ENCODE measurements at places on chromosomes 12 and 14.

DNA sequence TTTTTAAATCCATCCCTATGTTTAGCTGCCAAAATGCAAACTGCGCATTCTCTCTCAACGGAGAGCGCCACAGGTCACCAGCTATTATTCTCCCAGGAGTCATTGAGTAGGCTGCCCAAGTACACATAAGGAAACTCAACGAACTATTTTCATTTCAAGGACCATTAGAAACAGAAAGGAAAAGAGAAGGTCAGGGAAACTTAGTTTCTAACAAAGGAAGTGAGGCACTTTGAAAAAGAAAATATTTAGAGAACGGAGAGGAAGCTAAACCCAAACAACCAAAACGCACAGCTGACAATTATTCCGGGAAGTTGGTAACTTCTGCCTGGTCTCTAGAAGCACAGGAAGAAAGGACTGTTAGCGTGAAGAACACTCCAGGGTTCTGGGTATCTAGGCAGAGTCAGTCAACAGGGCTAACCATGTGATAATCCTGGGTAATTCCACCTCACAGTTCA lies 23.5 kb downstream of the GPHB5 start:
- no peak for DNase-seq

GRCh38 chr12:12439636-12440035 lies 82.8 kb downstream of the BORCS5 start:
- DNase-seq: no peak

- no peak for DNase-seq
Measured at GRCh38 chr12:103456006-103456405, 39.8 kb downstream of the C12orf42 start.

DNA sequence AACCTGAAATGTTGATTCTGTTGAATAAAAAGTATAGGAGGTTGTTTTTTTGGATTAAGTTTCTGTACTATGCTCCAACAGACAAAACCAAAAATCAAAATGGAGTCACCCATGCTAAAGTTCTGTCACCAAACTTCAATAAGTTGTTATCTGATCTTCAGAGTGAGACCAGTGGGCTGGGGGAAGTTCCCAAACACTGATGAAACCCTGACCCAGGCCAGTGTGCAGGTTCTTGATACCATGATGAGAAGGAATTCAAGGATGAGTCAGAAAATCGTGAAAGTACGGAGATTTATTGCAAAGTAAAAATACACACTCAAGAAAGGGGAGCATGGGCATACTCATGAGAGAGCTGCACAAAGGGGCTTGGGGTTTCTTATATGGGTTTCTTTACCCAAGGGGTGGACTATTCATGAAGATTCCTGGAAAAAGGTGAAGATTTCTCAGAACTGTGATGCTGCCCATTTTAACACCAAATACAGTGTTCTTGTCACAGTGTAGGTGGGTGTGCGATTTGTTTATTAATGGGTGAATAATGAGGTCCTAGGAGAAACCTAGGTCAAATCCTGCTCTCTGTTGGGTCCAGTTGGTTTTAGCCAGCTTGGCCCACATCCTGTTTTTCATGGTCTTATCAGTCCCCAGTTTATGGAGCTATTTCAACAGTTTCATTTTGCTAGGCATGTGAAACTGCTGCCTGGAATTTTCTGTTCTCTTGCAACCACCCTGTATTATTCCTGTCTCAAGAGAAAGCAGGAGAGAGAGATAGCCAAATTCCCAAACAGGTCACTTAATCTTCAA lies 27.5 kb upstream of the DENND5B start:
- DNase-seq: no peak

- DNase-seq: no peak
Measured at GRCh38 chr12:72288436-72288835, 16.3 kb downstream of the TRHDE start.

DNA sequence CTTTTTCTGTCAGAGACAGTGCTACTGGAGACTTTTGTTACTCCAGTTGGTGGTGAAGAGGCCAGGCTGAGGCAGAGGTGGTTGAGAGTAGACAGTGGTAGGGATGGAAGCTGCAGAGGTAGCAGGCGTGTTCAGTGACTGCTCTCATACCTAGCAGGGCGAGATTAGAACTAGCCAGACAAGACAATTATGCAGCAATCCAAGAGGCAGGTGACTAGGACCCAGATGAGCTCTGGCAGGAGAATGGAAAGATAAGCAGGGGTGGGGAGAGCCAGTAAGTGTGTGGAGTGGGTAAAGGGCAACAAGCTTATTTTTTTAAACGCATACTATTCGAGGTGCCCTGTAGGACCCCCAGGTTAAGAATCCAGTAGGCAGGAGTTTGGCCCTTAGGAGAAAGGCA lies 4.8 kb downstream of the PPP1R36 start:
- DNase-seq: no peak

GRCh38 chr14:63855281-63855680 lies 2.5 kb downstream of the SYNE2 start:
- no peak for DNase-seq

DNA sequence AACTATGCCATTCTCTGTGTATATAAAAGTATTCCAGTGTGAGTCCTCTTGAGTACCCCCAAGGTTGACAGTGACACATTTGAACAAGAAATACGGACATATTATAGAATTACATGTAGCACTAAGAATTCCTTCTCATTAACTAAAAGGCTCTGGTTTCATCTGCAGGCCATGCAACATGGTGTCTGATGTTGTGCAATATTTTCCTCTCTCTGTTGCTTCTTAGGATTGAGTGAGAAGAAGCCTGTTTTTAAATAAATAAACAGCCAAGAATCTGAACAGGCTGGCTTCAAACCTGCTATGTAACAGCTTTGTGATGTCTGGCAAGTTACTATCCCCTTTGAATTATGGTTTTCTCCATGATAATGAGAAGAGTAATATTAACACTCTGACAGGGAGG lies 22.2 kb upstream of the CCER1 start:
- DNase-seq: no peak

DNA sequence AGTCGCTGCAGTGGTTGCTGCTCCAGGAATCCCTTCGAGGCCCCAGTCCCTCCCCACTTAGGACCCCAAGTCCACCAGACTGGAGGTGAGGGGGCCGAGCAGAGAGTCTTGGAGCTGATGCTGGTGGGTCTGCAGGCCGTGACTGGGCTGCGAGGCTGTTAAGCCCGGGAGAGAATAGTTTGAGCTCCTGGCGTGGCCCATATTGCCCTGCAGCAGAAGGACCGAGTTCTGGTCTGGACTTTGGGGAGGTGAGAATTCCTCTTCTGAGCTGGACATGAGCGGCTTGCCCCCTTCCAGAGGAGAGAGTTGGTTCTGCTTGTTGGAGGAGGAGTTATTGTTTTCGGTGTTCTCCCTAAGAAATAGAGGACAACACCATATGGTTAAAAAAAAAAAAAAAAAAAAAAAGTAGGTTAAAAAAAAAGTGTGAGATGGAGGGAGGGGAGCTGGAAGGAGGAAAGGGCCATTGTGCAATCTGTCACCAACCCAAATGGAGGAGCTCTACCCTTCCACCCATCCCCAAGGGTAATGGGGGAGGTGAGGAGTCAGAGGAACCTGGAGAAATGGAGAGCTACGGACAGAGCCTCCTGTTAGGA lies 3.0 kb downstream of the SIX1 start:
- no peak for DNase-seq

DNA sequence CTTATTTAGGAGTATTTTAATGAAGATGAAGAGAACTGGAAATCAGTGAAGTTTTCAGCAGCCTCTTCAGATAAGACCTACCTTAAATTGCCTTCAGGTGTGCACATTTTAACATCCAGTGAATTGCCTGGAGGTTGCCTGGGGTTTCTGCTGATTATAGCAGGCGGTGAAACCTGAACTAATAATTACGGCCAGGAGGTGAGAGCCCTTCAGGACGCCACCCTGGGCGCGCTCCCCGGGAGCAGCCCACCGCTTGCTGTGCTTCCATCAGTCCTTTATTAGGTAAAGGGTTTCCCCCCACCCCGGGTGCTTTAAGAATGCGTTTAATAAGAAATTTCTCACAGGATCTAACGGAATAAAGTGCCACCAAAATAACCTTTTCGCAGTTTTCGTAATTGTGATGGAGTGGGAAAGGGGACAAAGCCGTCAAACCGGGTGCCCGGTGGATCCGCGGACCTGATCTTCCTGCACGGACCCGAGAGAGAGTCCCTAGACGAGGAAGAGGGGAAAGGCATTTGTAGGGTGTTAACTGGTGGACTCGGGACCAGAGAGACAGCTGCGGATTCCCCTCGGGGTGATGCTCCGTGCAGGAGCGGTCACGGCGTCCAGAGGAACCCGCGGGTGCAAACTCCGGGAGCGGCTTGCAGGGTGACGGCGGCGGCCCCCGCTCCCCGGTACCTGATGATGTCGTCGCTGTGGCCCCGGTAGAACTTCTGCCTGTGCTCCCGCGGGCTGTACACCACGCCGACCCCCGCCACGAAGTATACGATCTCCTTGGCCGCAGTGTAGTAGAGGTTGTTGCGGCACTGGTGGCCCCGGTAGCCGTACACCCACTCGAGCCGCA lies 902 bp downstream of the EML5 start:
- no peak for DNase-seq

DNA sequence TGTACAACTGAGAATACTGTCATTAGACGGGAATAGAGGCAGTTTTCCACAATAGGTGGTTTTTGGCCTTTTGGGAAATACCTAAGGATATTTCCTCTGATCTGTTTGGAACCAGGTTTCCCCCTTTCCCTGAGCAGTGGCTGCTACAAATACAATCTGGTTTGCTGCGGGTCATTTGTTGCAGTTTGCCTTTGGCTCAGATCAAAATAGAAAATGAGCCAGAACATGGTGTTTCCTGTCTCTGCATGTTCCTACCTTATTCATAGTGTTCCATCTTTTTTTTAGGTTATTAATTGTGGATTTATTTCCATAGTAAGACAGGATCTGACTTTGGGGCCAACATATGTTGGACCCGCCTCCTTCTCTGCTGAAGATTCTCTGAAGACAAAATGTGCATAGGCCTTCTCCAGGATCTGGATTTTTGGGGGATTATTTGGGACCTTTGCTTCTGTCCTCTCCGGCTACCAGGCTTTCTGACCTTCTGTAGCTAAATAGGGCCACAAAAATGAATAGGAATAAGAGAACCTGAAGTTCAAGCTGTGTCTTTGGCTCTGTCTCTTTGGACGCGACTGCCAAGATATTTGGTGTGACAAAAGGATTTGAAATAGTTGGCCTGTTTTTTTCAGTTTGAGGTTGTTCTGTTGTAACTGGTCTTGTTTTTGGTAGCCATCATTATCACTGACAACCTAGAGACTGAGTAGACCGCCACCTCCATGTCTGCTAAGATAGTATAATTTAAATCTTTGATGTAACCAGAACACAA lies 146.9 kb downstream of the PRKCH start:
- DNase-seq: no peak

Data from right atrium auricular region (tissue), 2 donors.